ENCODE measurements at places on chromosomes 2 and 18. TPM values are rescaled to one million over a fixed set of nuclear protein-coding genes. Genes with fewer than 3 reads are reported as not detected.

GRCh38 chr18:3660739-3661515 is 211.0 kb downstream of the TGIF1 start:
- DNase-seq: no peak
- H3K27ac ChIP-seq: peak overlapping the region; percentile 64
- no peaks in the 10 kb centered on the region for H3K27me3 ChIP-seq

DNA sequence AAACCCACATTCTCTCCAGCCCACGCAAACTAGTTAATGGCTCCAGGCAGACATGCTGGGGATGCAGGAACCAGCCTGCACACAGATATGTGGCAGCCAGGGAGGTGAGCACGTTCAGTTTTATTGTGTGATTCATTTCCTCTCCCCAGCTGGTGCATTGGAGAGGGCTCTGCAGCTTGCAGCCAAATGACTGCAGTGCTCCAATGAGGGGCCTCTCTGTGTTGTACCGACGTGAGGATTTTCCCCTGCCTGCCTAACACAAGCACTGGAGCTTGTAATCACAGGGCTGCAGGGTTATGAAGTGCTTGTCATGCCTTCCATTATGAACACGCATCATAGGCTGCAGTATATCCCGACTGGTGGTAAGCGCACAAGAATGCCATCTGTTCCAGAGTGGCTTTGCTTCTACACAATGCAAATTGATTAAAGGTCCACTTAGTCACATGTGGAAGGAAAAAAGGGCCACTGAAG is 92.3 kb upstream of the THUMPD2 start:
- no peak overlapping the region for H3K27ac ChIP-seq
- H3K36me3 ChIP-seq: no peaks in the 10 kb centered on the region
- H3K4me3 ChIP-seq: no peak overlapping the region
- H3K4me1 ChIP-seq: no peaks in the 10 kb centered on the region

DNA sequence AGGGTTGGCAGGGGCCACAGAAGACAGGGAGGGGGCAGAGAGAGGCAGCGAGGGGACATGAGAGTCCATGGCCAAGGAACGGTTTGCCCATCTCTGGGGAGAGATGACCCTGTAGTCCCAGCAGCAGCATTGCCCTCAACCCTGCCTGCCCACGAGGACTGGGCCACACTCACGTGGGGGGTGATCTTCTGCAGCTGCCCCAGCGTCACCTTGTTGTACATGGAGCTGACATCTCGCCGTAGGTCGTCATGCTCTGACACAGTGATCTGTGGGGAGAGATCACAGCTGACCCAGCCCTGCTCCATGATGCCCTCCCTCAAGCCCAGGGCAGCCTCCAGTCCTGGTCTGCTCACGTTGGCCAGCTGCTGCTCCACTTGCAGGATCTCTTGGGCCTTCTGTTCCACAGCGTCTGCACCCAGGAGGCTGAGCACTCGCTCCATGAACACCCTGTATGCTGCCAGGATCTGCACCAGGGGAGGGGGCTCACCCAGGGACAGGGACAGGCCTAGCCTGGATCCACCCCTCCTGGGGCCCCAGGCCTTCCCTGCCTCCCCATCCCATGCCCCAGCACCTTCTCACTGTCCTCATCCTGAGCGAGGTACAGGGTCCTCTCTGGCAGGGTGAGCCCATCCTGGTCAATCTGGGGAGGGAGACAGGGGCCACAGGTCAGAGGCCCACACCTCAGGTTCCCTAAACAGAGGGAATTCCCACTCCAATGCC is 2.8 kb downstream of the ECEL1 start:
- H3K4me3 ChIP-seq: no peak overlapping the region
- DNase-seq: no peak
- H3K27me3 ChIP-seq: peaks cover 46% of the 10 kb centered on the region
- H3K4me1 ChIP-seq: peaks cover 3% of the 10 kb centered on the region
- H3K27ac ChIP-seq: peak overlapping the region; percentile 12

DNA sequence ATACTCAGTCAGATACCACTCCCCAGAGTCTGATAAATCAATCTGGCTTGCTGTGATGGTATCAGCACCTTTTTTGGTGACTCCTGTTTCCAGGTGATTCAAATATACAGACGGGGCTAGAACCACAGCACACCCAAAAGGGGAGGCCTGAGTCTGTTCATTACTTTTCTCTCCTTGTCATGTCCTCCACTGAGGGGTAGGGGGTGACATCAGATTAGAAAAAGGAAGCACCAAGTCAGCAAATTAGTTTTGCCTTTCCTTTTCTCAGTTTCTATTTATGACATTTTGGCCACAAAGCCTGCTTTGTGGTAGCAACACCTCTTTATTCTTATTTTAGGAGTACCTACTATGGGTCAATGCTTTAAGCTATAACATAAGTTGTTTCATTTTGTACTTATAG is 127.4 kb downstream of the CCDC102B start:
- no peak overlapping the region for H3K4me3 ChIP-seq
- peaks cover 2% of the 10 kb centered on the region for H3K4me1 ChIP-seq
- H3K27ac ChIP-seq: no peak overlapping the region
- no peaks in the 10 kb centered on the region for H3K36me3 ChIP-seq
- no peak for DNase-seq

GRCh38 chr2:192155511-192156118 is 39.1 kb downstream of the TMEFF2 start:
- no peak overlapping the region for H3K4me3 ChIP-seq
- H3K36me3 ChIP-seq: no peaks in the 10 kb centered on the region
- H3K4me1 ChIP-seq: peaks cover 4% of the 10 kb centered on the region
- no peak for DNase-seq
- H3K27ac ChIP-seq: no peak overlapping the region

GRCh38 chr2:131037398-131038257 is 55.6 kb downstream of the FAM168B start:
- H3K4me1 ChIP-seq: peaks cover 31% of the 10 kb centered on the region
- H3K4me3 ChIP-seq: no peak overlapping the region
- no peak overlapping the region for H3K27ac ChIP-seq
- no peak for DNase-seq
- peaks cover 53% of the 10 kb centered on the region for H3K27me3 ChIP-seq
- H3K36me3 ChIP-seq: no peaks in the 10 kb centered on the region

DNA sequence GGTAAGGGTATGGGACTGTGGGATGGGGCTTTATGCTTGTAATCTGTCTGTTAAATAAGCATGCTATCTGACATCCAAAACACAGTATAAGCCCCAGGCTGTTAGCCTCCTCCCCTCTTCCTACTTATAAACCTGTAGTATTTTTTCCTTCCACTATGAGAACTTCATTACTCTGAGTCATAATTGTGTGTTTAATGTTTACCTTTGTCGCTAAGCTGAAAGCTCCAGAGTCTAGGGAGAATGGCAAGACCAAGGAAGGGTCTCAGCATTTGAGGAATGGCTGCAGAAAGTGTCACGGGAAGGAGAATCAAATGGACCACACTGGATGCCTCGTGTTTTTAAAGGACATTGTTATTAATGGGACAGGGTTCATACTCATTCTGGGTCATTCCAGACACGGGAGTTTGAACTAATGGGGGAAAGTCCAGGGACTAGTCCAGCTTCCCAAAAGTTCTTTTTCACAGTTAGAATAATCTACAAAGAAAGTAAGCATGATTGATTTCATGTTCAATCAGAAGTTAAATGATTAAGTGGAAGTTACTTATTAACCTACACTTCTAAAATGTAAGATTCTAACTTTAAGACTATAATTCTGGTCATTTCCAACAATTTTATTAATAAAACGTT is 292.2 kb downstream of the AFF3 start:
- H3K36me3 ChIP-seq: no peaks in the 10 kb centered on the region
- no peak overlapping the region for H3K4me3 ChIP-seq
- no peak overlapping the region for H3K27ac ChIP-seq

- H3K4me3 ChIP-seq: no peak overlapping the region
- DNase-seq: no peak
- no peak overlapping the region for H3K27ac ChIP-seq
Measured at GRCh38 chr18:12773369-12773768, 70.5 kb downstream of the PSMG2 start.

GRCh38 chr2:118970396-118971135 is 28.6 kb downstream of the MARCO start:
- DNase-seq: no peak
- H3K27ac ChIP-seq: no peak overlapping the region
- no peak overlapping the region for H3K4me3 ChIP-seq

DNA sequence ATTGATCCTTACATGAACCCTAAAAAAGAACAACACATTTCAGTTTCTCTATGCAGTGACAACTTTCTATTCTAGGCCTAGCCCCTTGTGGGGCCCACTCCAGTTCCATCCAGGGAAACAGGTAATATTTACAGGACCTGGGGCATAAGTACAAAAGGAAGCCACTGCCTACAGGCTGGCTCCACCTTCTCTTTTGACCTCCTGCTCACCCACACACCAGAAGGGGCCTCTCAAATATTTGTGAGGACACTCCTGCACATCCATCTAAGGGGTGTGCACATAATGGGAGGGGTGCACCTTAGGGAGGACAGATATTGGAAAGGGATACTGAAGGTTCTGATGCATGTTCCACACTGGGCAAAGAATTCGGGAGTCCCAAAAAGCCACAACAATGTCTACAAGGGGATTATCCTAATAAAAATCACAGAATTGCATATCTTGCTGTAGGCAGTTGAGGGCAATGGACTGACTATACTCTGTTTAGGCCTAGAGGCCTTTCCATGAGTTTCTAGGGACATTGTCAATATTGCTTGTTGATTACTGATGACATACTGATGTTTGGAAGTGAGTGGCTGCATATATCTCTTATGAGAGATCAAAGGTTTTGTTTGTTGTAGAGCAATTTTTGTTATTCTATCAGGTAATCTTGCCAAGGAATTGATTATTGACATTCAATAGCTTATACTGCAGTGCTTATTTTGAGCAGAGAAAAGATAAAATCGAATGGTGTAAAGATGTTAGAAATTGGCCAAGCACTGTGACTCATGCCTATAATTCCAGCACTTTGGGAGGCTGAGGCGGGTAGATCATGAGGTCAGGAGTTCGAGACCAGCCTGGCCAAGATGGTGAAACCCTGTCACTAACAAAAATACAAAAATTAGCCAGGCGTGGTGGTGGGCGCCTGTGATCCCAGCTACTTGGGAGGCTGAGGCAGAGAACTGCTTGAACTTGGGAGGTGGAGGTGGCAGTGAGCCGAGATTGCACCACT is 23.8 kb upstream of the HNRNPA3 start:
- H3K36me3 ChIP-seq: peaks cover 2% of the 10 kb centered on the region
- H3K27ac ChIP-seq: no peak overlapping the region
- peaks cover 7% of the 10 kb centered on the region for H3K4me1 ChIP-seq
- H3K4me3 ChIP-seq: no peak overlapping the region

- no peak for DNase-seq
- no peak overlapping the region for H3K27ac ChIP-seq
- H3K36me3 ChIP-seq: no peaks in the 10 kb centered on the region
Measured at GRCh38 chr2:151230627-151231140, 31.0 kb downstream of the RBM43 start.

DNA sequence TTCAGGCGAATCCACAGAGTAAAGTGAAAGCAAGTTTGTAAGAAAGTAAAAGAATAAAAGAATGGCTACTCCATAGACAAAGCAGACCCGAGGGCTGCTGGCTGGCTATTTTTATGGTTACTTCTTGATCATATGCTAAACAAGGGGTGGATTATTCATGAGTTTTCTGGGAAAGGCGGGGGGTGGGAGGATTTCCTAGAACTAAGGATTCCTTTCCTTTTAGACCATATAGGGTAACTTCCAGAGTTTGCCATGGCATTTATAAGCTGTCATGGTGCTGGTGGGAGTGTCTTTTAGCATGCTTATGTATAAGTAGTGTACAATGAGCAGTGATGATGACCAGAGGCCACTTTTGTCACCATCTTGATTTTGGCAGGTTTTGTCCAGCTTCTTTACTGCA is 59.8 kb downstream of the SLC4A3 start:
- no peaks in the 10 kb centered on the region for H3K36me3 ChIP-seq
- H3K27ac ChIP-seq: no peak overlapping the region
- H3K4me1 ChIP-seq: peaks cover 6% of the 10 kb centered on the region
- no peak overlapping the region for H3K4me3 ChIP-seq

- H3K27me3 ChIP-seq: no peaks in the 10 kb centered on the region
- H3K36me3 ChIP-seq: peaks cover 3% of the 10 kb centered on the region
- H3K4me1 ChIP-seq: no peaks in the 10 kb centered on the region
- H3K4me3 ChIP-seq: no peak overlapping the region
- no peak for DNase-seq
- H3K27ac ChIP-seq: no peak overlapping the region
Measured at GRCh38 chr2:15115776-15116175, 445.4 kb downstream of the NBAS start.

GRCh38 chr2:170213651-170214050 is 35.7 kb downstream of the MYO3B start:
- peaks cover 10% of the 10 kb centered on the region for H3K27me3 ChIP-seq
- no peak overlapping the region for H3K27ac ChIP-seq
- H3K4me1 ChIP-seq: no peaks in the 10 kb centered on the region
- no peak for DNase-seq

- no peaks in the 10 kb centered on the region for H3K4me1 ChIP-seq
- H3K36me3 ChIP-seq: no peaks in the 10 kb centered on the region
- no peak for DNase-seq
- H3K27me3 ChIP-seq: peaks cover 32% of the 10 kb centered on the region
Measured at GRCh38 chr2:106563195-106563594, 76.0 kb downstream of the CD8B2 start.

GRCh38 chr18:4842751-4843150 is 354.3 kb downstream of the AKAIN1 start:
- H3K27ac ChIP-seq: no peak overlapping the region
- no peak for DNase-seq

- H3K27me3 ChIP-seq: no peaks in the 10 kb centered on the region
- no peak overlapping the region for H3K27ac ChIP-seq
- no peak overlapping the region for H3K4me3 ChIP-seq
- H3K4me1 ChIP-seq: no peaks in the 10 kb centered on the region
- peaks cover 4% of the 10 kb centered on the region for H3K36me3 ChIP-seq
Measured at GRCh38 chr2:143954844-143955243, 565.1 kb downstream of the ZEB2 start.

POTEI gene
- not detected for total RNA-seq

NR4A2 gene
- total RNA-seq: 14.8 TPM

TMSB10 gene
- total RNA-seq: 3,807 TPM

ECEL1 gene
- total RNA-seq: not detected

OSBPL6 gene
- 0.73 TPM for total RNA-seq

C2orf80 gene
- total RNA-seq: not detected

AQP4 gene
- not detected for total RNA-seq

APOB gene
- total RNA-seq: not detected

SCYGR7 gene
- total RNA-seq: not detected

LOXHD1 gene
- total RNA-seq: 0.26 TPM

HOXD4 gene
- not detected for total RNA-seq

RNF152 gene
- total RNA-seq: not detected

FER1L5 gene
- total RNA-seq: not detected

MYO1B gene
- 1.6 TPM for total RNA-seq

Data from activated CD8-positive, alpha-beta memory T cell treated with anti-CD3 and anti-CD28 coated beads, Interleukin-2, amount 10 ng/mL, durations not matched to agents 7 days and 5 days (primary cell).